ENCODE measurements at places on chromosomes 2 and 18.

DNA sequence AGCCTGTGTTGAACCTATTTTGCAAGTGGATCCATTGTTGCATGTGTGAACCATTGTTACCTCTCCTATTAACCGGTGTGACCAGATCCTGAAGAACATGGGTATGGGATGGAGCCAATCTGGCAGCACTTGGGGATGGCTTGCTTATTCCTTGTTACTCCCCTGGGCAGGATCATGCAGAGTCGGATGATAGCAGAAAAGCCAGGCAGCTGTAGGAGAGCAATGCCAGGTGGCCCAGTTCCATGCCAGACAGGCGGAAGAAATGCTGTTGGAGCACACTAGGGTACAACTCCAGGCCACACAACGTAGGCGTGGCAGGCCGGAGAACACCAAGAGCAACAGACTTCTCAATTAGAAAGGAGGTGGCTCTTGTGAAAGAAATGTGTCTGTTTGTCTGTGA is 16.3 kb upstream of the MYO1B start:
- DNase-seq = no peak

- DNase-seq = no peak
Measured at GRCh38 chr18:50717563-50717962, 102.3 kb downstream of the MRO start.

DNA sequence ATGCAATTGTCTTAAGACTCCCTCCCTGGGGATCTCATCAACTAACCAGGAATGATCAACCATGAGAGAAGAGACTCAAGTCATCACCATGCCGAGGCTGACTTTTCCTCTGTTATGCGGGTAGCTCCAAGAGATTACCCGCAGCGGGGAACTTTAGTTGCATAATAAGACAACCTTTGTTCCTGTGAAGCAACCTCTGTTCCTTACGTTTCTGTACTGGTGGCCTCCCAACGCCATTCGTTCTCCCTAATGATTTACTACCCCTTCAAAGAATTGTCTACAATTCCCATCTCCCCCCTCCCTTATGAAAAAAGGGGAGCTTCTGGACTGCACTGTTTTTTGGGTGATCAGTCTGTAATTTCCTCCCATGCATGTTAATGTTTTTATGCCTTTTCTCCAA is 66.1 kb upstream of the LRPPRC start:
- DNase-seq = no peak

GRCh38 chr2:45168711-45169338 is 159.6 kb upstream of the SIX2 start:
- peak; percentile 60 for DNase-seq

- DNase-seq = no peak
Measured at GRCh38 chr18:44539926-44540325, 140.8 kb upstream of the SETBP1 start.

DNA sequence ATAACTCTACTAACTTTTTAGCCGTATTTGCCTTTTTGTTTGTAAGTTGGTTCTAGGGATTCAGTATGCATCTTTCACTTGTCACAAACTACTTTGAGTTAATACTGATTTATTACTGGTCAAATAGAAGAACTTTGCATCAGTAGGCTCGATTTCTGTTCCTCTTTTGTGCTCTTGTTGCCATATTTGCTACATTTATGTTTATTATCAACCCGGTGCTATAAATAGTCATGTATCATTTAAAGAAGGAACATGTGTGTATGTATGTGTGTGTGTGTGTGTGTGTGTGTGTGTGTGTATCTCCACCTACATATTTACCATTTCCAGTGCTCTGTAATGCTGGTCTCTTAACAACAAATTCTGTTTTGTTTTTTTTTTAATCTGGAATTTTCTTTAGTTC is 79.6 kb upstream of the B3GNT7 start:
- no peak for DNase-seq

- no peak for DNase-seq
Measured at GRCh38 chr18:63860531-63860930, 27.0 kb upstream of the SERPINB2 start.
